ENCODE measurements at places on chromosomes 13 and 19.

- DNase-seq = no peak
Measured at GRCh38 chr19:41691268-41691970, 3.3 kb upstream of the CEACAM7 start.

DNA sequence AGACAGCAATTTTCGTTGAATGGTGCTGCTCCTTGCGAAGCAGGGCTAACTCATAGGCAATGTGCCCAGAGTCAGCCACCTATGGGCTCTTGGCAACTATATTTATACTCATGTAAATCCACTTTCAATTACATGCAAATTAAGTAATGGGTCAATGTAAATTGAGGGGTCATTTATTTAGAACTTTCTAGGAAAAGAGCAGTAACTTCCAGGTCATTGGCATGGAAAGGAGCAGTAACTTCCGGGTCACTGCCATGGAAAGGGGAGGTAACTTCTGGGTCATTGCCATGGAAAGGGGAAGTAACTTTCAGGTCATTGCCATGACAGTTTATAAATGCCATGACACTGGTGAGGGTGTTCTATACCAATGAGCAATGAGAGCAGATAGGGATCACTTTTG is 11.6 kb downstream of the KLK4 start:
- DNase-seq = no peak

DNA sequence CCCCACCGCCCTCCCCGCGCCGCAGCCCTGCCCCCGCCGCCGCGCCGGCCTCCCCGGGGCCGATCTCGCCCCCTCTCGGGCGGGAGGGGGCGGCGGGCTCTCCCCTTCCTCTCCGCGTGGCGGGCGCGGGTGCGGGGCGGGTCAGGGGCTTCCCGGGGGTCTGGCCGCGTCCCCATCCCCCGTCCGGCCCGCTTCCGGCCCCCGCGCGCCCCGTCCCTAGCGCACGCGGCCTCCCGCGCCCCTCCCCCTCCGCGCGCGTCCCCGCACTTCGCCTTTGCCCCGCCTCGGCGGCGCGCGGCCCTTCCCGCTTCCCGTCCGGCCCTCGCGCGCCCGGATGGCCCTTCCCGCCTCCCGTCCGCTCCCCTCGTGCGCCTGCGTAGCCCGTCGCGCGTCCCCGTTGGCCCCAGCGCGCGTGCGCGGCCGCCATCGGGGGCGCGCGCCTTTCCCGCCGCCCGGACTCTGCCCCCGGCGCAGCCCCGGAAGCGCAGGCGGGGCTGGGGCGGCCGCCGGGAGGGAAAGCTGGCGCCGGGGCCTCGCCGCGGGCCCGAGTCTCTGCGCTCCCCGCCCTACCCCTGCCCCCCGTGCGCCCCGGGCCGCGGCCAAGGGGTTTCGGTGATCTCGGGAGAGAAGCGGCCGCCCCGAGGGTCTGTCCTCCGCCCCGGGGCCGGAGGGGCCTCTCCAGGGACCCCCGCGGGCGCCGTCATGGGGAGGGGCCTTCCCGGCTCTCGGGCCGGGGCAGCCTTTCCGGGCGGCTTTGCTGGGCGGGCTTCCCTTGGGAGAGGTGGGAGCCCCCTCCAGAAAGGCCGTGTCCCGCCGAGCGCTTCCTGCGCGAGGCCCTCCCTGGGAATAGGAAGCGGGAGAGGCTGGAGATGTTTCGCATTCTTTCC is 519 bp downstream of the PTBP1 start:
- DNase-seq = peak; percentile 89

DNA sequence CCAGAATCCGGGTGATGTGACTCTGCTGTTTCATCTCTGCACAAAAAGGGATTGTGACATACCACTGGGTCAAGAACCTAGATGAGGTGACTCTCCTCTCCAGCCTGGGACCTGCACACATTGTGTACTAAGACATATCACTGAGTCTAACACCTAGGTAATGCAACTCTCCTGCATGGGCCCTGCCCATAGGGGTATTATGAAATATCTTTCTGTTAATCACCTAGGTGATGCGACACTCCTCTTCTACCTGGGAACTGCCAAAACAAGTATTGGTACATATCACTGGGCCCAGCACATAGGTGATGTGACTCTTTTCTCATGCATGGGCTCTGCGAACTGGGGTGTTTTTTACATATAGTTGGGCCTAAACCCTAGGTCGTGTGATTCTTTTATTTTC is 35.5 kb upstream of the ZNF254 start:
- DNase-seq = no peak

- no peak for DNase-seq
Measured at GRCh38 chr19:5113633-5114586, 145.0 kb downstream of the KDM4B start.

All from NCI-H187 (cell line).